Hypothalamus (tissue), 51 donors: ENCODE measurements at places on chromosomes 5 and 9.

- no peak for DNase-seq
Measured at GRCh38 chr9:122158202-122158601, 1.4 kb downstream of the NDUFA8 start.

DNA sequence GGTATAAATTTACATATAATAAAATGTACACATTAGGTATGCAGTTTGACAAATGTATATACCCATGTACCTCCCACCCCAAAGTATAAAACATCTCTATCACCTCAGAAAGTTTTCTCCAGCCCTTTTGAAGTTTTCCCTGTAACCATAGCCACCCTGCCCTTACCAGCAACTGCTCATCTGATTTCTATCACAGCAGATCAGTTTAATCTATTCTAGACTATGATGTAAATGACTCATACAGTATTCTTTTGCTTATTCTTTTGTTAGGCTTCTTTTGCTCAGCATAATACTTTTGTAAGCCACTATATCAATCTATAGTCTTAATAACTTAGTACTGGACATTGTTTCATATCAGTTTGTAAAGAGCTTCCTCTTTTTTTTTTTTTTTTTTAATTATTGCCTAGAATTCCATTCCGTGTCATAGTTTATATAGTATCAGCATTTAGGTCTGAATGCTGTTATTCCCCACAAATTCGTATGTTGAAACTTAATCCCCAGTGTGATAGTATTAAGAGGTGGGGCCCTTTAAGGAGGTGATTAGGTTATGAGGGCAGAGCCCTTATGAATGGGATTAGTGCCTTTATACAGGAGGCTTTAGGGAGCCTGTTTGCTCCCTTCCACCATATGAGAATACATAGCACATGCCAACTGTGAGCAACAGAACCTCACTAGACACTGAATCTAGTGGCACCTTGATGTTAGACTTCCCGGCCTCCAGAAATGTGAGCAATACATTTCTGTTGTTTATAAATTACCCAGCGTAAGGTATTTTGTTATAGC lies 20.3 kb downstream of the MELK start:
- no peak for DNase-seq

GRCh38 chr5:165775111-165775510 lies 2269.7 kb downstream of the MAT2B start:
- no peak for DNase-seq

DNA sequence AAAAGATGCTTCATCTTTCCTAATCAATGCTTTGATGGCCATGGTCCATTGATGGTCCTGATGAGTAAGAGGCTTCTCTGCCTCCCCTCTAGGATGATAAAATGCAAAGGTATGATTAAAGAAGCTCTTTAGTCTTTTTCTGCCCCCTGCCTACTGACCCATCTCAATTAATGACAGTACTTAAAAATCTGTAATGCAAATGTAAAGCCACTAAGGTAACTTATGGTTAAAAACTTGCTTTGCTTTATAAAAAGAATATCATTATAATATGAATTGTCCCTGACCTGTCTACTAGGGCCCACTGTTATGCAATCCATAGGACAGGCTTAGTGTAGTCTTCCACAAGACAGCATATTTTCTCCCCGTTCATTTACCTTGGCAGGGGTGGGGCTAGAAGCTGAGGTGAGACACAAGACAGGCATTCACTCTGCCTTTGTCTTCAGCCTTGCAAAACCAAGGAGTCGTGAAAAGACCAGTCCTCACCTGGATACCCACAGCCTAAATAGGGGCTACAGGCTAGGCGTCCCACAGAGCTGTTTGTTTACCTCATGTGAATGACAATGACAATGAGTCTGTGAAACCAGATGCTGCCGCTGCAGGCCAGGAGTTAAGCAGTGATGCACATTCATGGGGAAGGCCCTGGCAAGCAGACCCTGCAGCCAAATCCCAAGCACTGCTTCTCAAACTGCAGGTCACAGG lies 60.4 kb downstream of the BNC2 start:
- no peak for DNase-seq

GRCh38 chr5:122846051-122846550 lies 688 bp downstream of the SNX24 start:
- DNase-seq, result no peak

GRCh38 chr9:33081128-33081851 lies 4.8 kb upstream of the SMU1 start:
- DNase-seq, result peak; percentile 55

DNA sequence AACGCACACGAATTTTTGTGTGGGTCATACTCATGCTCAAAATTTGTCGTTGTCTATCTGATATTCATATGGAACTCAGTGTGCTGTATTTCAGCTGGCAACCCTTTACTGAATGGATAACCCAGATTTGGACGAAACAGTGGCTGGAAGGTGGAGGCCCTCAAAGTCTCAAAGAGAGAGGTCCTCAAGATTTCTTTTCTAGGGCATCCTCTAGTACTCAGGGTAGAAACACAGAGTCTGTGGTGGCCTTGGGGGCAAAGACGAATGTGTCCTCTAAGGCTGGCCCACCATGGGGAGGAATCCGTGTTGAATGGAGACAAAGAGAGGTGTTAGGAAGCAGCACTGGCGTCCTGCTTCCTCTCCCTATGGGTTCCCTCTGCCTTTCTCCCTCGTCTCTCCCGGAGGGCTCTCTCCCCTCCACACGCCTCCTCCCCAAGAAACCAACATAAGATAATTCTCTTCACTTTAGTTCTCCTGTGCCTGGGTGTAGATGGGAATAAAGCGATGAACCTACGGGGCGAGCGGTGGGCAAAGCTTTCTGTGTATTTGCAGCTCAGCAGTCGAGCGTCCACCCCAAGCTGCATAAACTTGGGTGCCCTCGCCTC lies 333.7 kb downstream of the CWC27 start:
- peak; percentile 45 for DNase-seq

GRCh38 chr5:169225830-169226356 lies 75.0 kb downstream of the SLIT3 start:
- no peak for DNase-seq

- no peak for DNase-seq
Measured at GRCh38 chr9:35522187-35522586, 32.3 kb downstream of the RUSC2 start.

- no peak for DNase-seq
Measured at GRCh38 chr9:431701-432100, 217.0 kb downstream of the DOCK8 start.

- DNase-seq, result no peak
Measured at GRCh38 chr5:73450137-73450536, 1.6 kb upstream of the FOXD1 start.

- DNase-seq, result no peak
Measured at GRCh38 chr5:3428334-3428733, 167.3 kb upstream of the IRX1 start.
